Glutamatergic neuron (in vitro differentiated cells): ENCODE measurements at places on chromosomes 12 and 14.

DNA sequence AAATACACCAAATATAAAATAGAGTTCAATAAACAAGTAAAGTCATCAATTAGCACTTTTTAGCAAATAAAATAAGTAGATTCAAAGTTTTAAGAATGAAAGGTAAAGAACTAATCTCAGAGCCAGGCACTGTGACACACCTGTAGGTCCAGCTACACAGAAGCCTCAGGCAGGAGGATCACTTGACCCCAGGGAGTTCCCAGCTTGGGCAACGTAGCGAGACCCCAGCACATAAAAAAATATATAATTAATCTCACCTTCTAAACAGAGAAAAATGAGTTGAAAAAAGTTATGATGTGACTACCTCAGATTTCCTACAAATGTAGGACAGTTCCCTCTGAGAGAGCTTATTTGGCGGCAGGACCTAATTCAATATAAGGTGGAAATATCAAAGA, 19.3 kb downstream of the DAD1 start:
- no peak for DNase-seq

GRCh38 chr12:55713721-55714120, 2.1 kb upstream of the BLOC1S1 start:
- DNase-seq = no peak

DNA sequence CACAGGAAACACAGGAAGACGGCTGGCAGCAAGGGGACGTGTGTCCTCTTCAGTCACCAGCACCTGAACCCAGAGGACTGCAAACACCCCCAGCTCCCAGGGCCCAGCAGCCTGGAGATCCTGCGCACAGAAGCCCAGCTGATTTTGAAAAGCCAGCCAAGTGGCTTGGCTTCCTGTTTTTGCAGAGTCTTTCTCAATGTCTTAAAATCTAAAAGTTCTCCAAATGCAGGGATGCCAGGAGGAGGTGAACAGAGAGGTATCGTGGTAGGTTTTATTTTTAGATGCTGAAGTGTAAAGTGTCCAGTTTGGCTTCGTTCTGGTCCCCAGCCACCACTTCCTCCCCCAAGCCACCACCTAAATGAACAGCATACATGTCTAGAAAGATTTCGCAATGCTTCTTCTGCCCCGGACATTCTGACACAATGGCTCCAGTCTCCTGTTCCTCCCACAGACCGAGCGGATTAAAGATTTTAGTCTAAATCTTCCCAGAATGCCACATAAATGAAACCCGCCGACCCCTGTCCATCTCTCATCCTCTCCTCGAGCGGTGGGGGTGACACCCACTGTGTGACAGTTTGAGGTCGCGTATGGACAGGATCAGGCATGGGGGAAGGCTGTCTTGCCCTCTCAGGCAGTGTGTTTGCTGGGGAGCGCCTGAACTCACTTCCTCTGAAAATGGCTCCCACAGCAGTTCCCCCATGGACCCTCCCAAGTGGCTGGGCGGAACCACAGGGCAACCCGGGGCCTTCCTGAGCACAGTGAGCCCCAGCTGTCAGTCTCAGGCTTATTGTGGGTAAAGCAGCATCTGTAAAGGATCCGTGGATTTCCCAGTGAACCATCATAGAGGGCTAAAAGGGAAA, 41.6 kb downstream of the ITPK1 start:
- no peak for DNase-seq

DNA sequence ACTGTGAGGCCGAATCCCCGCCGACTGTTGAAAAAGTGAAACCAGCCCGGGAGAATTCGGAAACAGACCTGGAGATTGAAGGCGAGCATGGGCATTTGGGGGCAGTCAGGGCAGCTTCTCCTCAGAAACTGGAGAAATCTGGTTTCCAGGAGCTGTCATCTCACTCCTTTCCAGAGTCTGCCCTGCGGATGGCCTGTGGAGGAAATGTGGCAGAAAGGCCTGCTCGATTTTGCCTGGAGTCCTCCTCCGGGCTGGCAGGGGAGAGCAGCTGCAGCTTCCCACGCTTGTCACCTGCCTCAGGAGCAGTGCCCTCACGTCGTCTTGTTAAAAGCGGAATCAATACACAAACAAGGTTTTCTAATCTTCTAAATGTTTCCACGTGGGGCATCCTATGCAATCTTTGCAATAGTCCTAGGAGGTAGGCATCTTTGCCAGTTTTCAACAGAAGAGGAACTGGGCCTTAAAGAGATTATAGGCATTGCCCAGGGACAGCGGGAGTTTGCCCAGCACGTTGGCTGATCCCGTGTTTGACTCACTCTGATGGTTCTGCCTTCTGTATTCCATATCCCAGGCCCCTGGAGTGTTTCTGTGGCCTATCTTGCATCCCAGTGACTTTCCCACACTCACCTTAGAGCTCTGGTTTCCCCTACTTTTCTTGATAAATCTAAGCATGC, 2.3 kb downstream of the LRRC74A start:
- DNase-seq = no peak

GRCh38 chr12:16613199-16613598, 7.2 kb upstream of the LMO3 start:
- DNase-seq = no peak

DNA sequence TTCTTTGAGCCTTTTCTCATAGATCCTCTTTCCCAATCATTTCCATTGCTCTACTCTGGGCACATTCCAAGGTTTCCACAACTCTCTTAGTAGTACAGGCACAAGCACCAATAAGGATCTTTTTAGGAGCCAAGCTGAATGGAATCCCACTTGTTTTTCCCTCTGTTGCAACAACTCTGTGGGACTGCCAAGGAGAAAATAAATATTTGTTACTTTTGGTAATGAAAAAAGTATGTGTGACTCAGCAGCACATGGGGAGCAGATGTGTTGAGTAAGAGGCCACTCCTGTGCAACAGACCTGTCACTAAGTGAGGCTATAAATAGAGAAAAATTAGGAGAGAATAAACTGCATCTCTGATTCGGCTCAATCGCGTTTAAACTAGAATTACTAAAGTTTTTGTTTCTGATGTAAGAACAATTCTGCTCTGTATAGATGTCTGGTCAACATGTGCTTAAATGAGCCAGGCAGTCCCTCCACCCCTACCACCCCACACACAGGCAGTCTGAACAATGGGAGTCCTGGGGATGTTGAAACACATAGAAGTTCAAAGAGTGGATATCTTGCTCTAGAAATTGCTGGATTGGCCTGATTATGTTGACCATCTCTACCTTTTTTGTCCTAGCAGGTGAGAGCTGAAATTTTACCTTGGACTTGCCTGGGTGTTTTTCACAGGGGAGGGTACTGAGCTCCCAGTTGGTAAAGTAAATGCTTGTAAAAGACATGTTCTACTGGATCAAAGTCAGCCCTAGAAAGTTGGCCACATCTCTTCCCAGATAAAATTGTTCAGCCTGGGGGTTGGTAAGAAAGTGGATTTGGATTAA, 244.3 kb upstream of the NOVA1 start:
- no peak for DNase-seq

DNA sequence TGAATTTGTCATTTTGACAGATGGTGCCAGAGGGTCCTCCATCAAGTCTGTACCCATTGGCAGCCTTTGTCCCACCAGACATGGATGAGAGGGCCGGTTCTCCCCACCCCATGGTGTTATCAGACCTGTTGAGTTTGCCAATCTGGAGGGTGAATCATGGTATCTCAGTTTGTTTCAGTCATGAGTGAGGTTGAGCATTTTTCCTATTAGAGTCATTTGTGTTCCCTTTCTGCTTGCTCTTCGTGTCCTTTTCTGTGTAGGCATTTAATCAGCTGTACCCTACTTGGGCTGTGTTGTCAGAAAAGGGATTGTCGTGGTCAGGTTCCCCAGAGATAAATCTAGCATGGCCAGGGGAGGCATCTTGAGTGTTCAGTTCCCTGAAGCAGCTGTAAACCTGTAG, 30.5 kb downstream of the SLC24A4 start:
- no peak for DNase-seq

DNA sequence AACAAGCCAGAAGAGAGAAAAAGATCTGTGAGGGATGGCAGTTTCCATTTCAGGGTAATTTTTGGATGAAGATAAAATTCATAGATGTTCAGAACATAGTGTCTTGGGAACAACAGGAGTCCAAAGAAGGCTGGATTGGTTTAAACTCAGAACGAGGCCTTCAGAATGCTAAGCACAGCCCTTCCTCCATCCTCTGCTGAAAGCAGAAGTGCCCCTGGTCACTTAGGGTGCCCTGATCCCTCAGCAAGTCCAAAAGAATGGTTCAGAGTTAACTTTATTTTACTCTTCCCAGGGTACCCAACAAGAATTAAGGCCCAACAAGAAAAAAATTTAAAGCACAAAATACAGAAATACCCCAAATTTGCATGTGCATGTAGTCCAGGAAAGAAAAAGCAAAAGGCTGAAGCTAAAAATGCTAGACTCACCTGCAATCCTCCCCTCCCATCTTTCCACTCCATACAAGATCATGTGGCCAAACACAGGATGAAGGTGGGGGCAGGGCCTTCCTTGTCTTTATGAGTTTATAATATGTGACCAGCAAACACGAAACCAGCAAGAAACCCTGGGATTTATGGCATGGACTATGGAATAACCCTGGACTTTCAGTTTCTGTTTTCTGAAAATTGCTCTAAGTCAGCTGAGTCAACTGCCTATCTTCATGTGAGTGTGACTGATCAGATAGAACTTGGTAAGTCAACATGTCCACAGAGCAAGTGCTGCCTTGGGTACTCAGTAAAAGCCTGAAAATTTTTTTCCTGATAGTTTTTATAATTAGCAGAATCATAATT, 21.2 kb downstream of the MAX start:
- no peak for DNase-seq

DNA sequence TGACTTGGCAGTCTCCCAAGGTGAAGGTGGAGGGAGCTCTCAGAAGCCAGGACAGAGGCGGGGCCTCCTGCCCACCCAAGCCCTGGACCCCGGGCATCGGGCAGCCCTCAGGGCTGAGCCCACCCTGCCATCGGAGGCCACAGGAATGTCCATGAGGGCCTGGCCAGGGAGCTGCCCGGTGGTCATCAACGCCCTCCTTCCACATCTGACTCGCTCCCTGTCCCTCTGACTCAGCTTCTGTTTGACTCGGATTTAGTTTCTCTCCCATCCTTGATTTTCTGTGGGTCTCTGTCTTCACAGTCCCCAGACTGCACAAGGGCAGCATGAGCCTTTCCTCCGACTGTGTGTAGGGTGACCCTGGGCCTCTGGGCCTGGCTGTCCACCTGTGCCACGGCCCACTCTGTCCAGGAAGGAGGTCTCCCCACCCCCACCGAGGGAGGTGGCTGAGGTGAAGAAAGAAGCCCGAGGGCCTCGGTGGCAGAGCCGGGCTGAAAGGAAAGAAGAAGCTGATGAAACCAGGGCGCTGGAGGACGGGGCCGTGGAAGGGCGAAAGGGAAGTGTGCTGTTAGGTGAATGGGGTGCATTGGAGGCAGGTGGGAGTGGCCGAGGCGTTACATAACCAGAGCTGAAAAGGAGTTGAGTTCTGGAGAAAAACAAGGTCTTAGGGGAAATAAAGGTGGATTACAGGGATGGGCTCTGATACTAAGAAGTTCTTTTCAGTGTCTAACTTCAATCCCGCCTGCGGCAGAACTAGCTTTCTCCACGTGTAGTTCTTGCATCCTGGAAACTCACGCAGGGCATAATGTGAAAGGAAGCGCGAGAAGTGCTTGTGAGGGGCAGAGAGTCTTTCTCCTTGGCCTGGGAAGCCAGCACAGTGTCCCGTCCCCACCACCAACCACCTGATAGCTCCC, 16.7 kb upstream of the TMEM106C start:
- DNase-seq = no peak
